RCC 7860 (cell line): ENCODE measurements at places on chromosomes 16 and 17.
A peak's percentile ranks its signal among the peaks of the same experiment; 100 is the strongest.

DNA sequence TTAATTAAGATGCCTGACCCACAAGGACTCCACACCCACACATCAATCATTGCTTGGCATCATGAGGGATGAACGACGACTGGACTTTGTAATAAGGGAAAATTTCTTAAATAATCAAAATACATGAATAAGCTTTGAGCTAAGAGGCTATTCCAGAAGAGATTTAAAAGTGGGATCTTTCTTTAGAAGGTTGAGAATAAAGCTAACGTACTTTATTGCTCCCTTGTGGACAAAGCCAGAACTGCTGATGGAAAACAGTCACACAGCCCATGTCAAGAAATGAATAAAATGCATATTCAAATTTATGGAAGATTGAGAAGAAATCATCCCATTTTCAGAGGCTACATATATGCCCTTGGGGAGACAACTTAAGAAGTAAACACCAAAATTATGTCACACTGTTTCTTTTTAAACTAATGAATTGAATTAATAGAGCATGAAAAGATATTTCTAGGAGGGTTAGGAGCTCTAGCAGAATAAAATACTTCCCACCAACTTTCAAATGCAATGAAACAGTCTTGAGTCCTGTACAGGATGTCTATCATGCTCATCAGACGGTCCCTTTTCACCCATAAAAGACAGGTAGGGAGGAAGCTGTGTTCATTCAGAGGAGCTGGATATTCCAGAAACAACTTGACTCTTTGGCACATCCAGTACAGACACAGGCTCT lies 60.2 kb upstream of the PHOSPHO1 start:
- no peak for DNase-seq

DNA sequence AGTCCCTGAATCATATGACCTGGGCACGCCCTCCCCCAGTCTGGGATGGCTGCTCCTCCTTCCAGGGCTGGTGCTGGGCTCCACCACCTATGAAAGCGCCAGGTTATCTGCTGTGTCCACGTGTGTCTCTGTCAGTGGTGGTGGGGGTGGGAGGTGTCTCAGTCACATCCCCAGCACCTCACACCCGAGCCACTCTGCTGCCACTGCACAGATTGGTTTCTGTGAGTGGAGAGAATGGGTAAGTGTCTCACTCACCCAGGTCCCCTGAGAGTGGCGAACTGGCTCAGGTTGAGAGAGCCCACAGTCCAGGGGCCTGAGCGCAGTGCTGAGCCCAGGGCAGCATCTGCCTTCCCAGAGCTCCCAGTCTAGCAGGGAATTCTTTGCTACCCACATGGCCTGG lies 79.0 kb downstream of the PLD6 start:
- no peak for DNase-seq

DNA sequence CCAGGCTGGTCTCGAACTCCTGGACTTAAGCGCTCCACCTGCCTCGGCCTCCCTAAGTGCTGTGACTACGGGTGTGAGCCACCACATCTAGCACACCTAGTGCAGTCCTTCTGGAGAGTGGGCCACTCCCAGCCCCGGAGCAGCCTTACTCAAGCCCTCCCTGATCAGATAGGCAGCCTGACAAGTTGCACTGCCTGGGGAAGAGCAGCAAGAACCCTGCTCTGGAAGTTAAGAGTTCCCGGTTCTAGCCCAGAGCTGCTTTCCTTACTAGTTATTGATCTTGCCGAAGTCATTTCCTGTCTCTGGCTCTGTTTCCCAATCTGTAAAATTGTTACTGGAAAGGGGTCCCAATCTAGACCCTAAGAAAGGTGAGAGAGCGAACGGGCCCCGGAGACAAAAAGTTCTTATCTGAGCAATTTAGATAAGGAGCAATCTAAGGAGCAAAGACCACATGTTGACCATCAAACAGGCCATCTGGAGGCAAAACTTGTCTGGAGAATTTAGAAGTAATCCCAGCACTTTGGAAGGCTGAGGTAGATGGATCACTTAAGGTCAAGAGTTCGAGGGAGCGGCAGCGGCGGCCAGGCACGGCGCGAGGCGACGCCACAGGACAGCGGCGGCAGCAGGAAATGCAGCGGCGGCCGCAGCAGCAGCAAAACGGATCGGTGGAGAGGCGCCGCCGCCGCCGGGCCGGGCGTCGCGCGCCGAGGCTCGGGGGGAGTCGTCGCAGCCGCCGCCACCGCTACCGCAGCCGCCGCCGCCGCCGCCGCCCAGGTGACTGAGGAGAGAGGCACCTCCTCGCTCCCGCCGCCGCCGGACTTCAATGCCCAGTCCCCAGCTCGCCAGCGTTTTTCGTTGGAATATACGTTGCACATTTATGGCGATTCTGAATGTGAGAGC lies 4.3 kb upstream of the NAGLU start:
- DNase-seq = peak; percentile 47

DNA sequence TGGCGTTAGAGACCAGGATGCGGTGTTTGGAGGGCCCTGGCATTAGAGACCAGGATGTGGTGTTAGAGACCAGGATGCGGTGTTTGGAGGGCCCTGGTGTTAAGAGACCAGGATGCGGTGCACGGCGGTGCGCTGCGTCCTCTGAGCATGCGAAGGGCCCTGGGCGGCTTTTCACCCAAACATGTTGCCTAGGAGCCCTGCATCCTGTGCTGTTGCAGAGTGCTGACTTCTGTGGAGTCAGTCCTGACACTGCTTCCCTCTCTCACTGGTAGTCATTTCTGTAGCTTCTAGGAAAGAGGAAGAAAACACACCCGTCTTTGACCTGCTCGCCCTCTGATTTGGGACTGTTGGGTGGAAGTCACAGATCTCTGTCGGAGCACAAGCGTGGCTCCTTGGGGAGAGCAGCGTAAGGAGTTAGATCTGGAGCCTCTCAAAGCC lies 141.2 kb downstream of the LAT start:
- no peak for DNase-seq

- DNase-seq = no peak
These were observed 423.7 kb downstream of the TOX3 start for GRCh38 chr16:52123061-52123839.

- DNase-seq = no peak
These were observed 117.3 kb downstream of the SDK2 start for GRCh38 chr17:73526952-73527351.

DNA sequence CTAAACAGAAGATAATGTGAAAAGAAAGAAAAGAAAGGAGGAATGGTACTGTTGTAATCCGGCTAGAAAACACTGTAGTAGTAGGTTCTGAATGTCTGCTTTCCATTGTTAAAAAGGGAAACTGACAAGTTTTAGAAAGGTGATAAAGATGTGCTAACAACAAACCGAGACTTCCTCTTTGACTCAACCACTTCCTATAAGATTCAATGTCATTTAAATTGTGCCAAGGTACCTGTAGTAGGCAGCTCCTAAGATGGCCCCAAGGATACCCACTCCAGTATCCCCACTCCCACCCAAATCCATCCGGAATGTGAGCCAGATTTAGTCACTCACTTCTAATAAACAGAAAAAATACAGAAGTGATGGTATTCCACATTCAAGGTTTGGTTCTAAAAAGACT lies 31.2 kb downstream of the XYLT1 start:
- no peak for DNase-seq
